ENCODE measurements at places on chromosomes 3 and 15.

DNA sequence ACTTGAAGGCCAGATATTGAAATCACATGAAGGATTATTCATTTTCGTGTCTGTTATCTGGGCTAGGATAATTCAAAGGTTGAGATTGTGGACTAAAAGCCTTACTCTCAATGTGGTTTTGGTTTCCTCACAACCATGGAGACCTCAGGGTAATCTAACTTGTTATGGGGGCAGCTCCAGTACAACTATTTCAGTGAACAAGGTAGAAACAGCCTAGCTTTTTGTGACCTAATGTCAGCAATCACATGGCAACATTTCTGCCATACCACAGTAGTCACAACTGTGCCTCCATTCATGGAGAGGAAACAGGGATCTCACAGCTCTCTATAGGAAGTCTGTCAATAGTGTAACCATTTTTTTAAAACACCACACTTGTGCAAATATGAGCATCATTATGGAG, 62.4 kb upstream of the RARB start:
- no peak for DNase-seq

DNA sequence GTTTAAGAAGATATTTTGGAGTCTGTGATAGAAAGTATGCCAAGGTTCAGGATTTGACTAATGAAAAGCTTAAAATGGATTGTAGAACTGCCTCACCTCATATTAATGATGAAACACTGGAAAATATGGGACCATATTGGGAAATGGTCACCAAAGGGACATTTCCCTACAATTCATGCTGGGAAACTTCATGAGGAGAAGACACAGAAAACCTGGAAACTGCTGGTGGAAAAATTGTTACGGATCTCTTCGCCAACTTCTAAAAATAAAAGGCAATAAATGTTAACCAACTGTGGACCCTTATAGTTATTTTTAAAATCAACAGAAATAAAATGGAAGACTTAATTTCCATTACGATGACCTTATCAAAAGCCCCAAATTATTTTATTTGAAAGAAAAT, 97.6 kb upstream of the FRMD4B start:
- no peak for DNase-seq

DNA sequence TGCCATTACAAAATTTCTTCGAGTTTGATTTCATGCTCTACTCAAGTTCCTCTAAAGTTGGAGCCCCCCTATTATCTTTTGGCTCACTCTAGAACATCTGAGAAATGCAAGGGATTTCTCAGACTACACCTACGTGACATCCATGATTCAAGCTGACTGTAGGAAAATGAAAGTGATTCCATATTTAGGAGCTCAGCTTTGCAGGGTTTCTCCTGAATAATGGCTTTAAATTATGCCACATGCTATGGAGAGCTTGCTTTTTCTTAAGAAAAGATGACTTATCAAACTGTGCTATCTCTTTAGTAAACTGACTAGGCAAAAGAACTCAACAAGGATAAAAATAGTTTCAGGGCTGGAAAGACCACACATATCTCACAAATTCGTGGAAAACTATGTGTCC, 292.1 kb downstream of the LSAMP start:
- DNase-seq, result no peak

GRCh38 chr15:52257734-52258062, 37.9 kb downstream of the MYO5C start:
- no peak for DNase-seq

- no peak for DNase-seq
Observed at GRCh38 chr3:134300520-134300919, 49.9 kb upstream of the RYK start.

- no peak for DNase-seq
Observed at GRCh38 chr15:101310161-101310480, 15.1 kb upstream of the SNRPA1 start.

DNA sequence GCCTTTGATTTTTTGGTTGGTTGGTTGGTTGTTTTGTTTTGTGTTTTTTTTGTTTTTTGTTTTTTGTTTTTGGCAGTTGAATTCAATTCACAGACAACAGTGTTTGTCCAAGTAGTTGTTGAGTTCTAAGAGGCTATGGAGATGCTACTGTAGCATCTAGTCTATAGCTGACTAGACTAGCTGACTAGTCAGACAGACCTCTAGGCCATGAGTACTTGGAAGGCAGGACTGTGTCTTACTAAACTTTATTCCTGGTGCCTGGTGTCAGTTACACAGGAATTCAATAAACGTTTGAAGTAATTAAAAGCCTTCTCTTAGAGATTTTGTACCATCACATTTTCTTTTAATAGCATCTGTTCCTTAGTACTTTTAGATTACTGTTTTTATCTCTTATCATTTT, 35.7 kb downstream of the RNF13 start:
- no peak for DNase-seq

- DNase-seq, result no peak
Observed at GRCh38 chr15:78987556-78988360, 42.9 kb upstream of the CTSH start.

DNA sequence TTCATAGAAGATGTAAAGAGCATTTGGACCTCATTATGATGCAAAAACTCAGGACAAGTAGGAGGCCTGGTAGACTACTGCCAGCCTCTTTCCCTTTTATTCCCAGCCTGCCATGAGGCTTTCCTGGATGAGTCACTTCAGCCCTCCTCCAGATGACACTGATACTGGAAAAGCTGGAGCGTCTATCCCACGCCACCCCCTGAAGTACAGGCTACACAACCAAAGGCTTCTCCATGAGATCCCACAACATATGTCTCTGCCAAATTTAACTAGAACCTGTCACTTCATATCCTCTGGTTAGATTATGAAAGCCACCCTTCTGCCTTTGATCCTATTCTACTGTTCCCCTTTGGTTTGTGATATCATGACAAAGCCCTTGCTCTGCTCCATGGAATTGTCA, 56.1 kb upstream of the CPNE4 start:
- DNase-seq, result no peak

- DNase-seq, result no peak
Observed at GRCh38 chr3:126100634-126101301, 16.8 kb upstream of the SLC41A3 start.
